ENCODE measurements at places on chromosomes 7 and 10. TPM values are rescaled to one million over a fixed set of nuclear protein-coding genes. Genes with fewer than 3 reads are reported as not detected.

Gene SYNPO2L
- total RNA-seq, result not detected

Gene UNC5B
- 0.08 TPM for total RNA-seq

Gene TMEM176B
- not detected for total RNA-seq

Gene MYOF
- not detected for total RNA-seq

Gene MGMT
- total RNA-seq, result 6.4 TPM

Gene TMEM225B
- 2.1 TPM for total RNA-seq

Gene SPDYE2
- not detected for total RNA-seq

Gene PPP3CB
- 15.8 TPM for total RNA-seq

Gene NOM1
- total RNA-seq, result 50.9 TPM

Gene KEL
- total RNA-seq, result not detected

Gene SLC16A9
- not detected for total RNA-seq

Gene MICU1
- 11.3 TPM for total RNA-seq

Gene PPP1R17
- total RNA-seq, result not detected

Gene KCND2
- not detected for total RNA-seq

Gene SAMD8
- 41.4 TPM for total RNA-seq

Gene DPYSL4
- 1.8 TPM for total RNA-seq

Gene OR2A42
- not detected for total RNA-seq
